ENCODE measurements at places on chromosomes 7 and 10.

DNA sequence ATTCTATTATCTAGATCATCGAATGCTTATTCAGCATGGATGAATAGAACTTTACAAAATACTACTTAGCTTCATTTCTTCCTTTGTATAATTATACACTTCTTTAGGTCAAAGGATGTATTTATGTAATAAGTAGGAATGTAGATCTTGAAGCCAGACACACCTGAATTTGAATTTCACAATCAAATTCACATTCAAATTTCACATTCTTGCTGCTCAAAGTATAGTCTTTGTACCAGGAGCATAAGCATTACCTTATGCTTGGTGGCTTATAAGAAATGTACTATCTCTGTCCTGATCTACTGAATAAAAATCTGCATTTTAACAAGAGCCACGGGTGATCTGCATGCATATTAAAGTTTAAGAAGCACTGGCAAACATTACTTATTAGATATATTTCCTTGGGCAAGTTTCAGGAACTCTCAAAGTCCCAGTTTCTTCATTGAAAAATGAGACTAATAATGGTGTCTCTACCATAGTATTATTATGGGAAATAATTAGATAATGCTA is 112.8 kb downstream of the CACNA2D1 start:
- DNase-seq, result no peak

DNA sequence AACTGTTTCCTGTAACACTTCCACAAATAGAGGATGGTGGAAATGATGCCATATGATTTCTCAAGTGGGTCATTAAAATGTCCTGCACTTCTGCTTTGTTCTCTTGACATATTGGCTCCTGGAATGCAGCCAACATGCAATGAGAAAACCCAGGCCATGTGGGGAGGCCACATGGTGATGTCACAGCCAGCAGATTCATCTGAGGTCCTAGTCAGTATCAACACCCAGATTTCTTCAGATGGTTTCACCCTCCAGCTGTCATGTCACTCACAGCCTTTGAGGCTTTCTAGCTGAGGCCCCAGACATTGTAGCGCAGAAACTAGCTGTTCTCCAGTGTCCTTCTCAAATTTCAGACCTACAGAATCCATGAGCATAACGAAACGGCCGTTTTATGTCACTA is 102.3 kb upstream of the NUPR2 start:
- no peak for DNase-seq

DNA sequence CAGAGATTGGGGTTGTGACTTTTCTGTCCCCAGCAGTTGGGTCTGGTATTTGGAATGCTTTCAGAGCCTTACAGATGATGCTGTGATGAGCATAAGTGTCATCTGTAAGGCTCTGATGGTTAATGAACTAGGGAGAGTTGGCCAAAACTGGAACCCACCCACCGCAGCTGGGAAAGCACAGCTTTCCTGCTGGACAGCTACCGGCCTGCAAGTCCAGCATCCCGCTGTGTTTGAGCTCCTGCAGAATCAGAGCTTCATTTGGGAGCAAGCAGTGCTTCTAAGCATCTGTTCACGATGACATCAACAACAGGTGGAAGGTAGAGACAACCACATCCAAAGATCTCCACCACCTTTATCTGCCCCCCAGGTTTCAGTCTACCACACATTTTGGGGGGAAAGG is 11.7 kb downstream of the UCN3 start:
- no peak for DNase-seq

DNA sequence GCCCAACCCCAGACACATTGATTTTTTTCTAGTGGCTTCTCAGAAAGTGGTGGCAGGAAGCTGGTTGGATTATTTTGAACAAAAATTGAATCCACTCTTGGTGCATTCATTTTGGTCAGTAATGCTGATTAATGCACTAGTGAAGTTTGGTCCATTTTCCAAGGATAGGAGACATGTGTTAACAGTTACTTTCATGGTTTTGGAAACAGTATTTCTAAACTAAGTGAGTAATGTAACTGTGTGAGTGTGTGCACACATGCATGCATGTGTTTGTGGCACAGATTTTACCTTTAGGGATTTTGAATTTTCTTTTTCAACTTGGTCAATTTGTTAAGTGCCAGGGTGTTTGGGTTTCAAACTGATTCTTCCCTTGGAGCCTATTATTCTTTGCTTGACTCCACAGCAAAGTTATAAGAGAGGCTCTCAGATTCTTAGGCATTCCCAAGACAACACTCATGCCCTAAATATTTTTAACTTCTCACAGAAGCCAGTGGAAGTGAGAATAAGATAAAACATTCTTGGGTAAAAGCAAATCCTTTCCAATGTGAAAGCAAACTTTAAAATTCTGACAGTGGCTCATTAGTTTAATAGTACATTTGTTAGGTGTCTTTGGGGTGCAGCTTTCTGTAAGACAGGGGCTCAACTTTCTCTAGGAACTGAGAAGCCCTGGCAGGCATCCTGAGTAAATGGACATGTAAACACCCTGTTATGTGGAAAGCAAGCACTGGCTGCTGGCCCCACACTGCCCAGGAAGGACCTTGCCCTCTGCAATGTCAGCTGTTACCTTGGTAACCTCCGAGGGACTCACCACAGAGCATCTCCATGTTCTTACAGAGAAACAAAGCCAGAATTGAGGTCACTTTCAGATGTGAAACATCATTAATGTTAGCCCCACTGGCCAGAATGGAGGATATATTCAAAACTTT is 68.4 kb downstream of the ASAH2B start:
- DNase-seq, result no peak

DNA sequence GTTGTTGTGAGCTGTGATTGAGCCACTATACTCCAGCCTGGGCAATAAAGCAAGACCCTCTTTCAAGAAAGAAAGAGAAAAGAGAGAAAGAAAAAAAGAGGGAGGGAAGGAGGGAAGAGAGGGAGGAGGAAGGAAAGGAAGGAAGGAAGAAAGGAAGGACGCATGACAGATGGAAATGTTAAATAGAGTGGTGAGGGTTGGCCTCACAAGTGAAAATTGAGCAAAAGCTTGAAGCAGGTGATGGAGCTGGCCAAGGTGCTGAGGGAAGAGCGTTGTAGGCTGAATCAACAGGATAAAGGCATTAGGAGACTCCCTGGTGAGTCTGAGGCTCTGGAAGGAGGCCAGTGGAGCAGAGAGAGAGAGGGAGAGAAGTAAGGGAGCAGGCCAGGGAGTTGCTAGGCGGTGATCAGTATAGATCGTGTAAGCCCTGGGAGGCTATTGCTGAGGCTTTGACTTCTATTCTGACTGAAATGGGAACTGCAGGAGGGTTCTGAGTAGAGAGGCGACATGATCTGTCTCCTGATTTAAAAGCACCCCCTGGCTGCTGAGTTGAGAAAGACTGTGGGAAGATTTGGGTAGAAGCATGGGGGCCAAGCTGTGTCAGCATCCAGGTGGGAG is 26.5 kb upstream of the TMEM248 start:
- peak; percentile 4 for DNase-seq

GRCh38 chr7:95662987-95663386 is 66.7 kb upstream of the PDK4 start:
- no peak for DNase-seq

DNA sequence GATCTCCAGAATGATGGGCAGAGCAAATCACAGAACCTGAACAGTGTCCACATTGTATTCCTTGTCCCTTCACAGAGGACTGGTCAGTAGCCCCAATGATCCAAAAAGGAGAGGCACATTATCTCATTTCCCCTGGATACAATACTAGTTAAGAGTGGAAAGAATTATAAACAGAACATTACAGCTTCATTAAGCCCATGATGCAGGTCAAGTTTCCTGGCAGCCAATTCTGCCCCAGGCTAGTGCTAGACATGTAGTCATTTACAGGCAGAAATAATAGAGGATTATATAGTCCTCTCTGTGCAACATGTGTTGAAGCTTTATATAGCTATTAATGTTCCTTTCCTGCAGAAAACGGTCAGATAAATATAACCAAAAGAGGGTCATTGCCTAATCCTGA is 124.3 kb upstream of the WNT16 start:
- DNase-seq, result no peak

DNA sequence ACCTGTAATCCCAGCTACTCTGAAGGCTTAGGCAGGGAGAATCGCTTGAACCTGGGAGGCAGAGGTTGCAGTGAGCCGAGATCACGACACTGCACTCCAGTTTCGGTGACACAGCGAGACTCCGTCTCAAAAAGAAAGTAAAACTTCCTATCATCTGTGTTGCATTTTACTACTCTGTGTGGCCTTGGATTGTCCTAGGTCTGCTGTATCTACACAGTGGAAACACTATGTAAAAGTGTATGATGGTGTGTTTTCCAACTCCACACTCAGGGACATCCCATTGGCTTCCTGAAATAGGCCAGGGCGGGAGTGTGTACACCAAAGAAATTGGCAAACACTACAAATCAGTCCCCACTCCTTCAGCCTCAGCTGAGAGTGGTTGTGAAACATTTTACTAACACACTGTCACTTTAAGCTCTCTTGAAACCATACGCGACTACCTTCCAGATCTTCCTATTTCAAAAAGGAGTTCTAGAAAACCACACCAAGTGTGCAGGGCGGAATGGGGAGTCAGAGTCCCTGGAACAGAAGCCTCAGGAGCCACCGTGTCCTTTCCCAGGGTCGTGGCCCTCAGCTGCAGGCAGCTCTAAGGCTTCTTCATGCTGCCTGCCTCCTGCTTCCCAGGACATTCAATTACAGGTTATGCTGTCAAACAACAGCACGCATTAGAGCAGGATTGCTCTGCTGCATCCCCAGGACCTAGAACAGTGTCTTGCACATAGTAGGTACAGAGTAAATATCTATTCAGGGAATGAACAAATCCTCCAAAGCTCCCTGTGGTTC is 275.4 kb downstream of the PARD3 start:
- DNase-seq, result no peak

Data from RWPE1 (cell line).